ENCODE measurements at places on chromosomes 16 and 17. TPM values are rescaled to one million over a fixed set of nuclear protein-coding genes. Genes with fewer than 3 reads are reported as not detected.

GRCh38 chr16:13269905-13270528 lies 368.6 kb downstream of the SHISA9 start:
- no peak for DNase-seq
- H3K4me1 ChIP-seq: no peaks in the 10 kb centered on the region
- no peaks in the 10 kb centered on the region for H3K27me3 ChIP-seq
- no peak overlapping the region for H3K4me3 ChIP-seq

DNA sequence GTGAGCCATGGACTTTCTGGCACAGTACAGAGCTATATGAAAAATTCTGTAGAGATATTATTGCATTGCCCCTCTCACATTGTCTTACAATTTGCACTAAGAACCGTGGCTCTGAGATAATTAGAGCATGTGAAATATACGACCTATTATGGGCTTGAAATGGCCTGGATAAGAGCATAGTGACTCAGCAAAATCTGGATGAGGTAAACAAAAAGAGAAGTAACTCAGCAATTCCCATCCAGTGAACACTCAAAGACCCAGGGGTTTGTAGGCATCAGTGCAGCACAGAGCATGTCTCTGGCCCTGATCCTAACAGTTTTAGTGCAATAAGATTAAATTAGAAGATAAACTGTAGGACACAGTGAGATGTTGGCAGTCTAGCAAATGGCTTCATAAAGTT lies 317.2 kb upstream of the MYOCD start:
- H3K4me1 ChIP-seq: no peaks in the 10 kb centered on the region
- no peak for DNase-seq

Gene SLC16A13
- total RNA-seq: 0.25 TPM

DNA sequence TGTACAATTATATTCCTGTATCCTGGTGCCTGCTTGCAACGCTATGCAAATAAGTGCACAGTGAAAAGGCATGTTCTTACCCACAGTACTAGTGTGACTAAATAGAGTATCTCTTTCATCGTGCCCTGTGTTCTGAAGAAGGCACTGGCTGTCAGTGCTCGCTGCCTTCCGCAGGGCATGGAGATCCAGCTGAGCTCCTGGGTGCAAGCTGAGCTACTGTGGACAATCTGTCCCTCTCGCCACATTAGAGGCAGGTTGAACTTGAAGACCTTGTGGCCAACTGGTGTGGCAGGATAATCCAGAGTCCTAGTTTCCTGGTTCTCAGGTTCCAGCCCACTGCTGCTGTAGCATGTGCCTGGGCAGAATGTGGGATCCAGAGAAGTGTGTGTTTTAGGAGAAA lies 1.9 kb upstream of the ST6GALNAC1 start:
- no peaks in the 10 kb centered on the region for H3K4me1 ChIP-seq
- no peaks in the 10 kb centered on the region for H3K36me3 ChIP-seq
- H3K27me3 ChIP-seq: peaks cover 39% of the 10 kb centered on the region
- H3K4me3 ChIP-seq: no peak overlapping the region
- H3K27ac ChIP-seq: no peak overlapping the region

Gene ELMO3
- total RNA-seq: 1.5 TPM

Data from GM23248 (cell line).